Activated T-cell treated with anti-CD3 and anti-CD28 coated beads for 4 hours (primary cell): ENCODE measurements at places on chromosomes 5 and 9.

DNA sequence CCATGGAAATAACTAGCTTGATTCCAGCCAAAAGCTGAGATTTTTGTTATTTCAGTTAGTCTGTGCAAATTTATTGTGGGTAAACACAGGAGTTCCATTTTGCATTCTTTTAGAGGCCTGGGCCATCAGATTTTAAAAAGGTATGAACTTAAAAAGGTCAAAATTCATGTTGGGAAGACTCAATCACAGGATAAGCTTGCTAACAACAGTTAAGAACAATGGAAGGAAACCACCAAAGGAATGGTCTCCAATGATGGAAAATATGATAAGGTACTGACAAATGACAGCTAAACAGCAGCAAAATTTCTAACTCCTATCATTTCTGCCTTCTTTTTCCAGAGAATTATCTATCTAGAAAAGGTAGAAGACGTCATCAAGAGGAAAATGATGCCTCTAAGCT lies 16.0 kb downstream of the ABITRAM start:
- DNase-seq: no peak

GRCh38 chr9:69470186-69470977 lies 145.4 kb downstream of the ENTREP1 start:
- DNase-seq: no peak

DNA sequence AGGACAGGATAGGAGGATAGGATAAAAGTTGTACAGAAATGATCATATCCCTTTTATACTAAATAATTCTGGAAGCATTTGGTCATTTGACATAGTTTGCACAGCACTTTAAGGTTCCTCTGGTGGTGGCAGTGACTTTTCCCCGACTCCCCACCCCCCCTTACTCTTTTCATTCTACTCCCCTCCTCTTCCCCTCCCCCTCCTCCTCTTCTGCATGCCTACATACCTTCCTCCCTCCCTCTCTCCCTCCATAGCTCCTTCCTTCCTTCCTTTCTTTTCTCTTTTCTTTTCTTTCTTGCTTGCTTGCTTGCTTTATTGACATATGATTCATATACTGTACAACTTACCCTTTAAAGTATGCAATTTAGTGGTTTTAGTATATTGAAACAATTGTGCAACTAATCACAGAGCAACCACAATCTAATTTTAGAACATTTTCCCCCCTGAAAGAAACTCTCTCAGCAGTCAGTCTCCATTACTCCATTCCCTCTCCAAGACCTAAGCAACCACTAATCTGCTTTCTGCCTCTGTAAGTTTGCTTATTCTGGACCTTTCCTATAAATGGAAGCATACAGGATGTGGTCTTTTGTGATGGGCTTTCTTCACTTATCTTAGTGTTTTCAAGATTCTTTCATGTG lies 159.0 kb downstream of the HACD4 start:
- DNase-seq: no peak

- DNase-seq: no peak
Measured at GRCh38 chr9:37902131-37902530, 1.8 kb downstream of the SLC25A51 start.

- no peak for DNase-seq
Measured at GRCh38 chr5:7759951-7760580, 90.9 kb downstream of the CFAP90 start.

GRCh38 chr5:100664140-100664539 lies 129.0 kb downstream of the FAM174A start:
- DNase-seq: no peak
